ENCODE measurements at places on chromosomes 4 and X. TPM values are rescaled to one million over a fixed set of nuclear protein-coding genes. Genes with fewer than 3 reads are reported as not detected.

GRCh38 chr4:38396845-38397547 is 267.0 kb upstream of the KLF3 start:
- no peak for DNase-seq

DNA sequence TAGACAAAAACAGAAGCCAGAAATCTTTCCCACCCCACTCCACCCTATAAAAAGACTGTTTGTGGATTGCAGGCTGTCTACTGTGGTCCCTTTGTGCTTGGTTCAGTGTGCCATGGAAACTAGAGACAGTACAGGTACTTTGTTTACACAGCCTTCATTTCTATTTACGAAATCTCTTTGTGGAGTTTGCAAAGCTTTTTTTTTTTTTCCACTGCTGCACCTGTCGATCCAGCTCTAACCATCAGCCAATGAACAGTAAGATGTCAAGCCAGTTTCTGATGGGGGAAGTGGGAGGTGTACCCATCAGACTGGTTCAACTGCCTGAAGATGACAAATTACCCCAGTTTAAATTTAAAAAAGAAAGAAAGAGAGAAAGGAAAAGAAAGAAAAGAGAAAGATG is 20.2 kb upstream of the LRBA start:
- DNase-seq, result no peak

Gene HTN3
- total RNA-seq, result not detected

Gene OFD1
- total RNA-seq, result 33.2 TPM

Gene SPANXN4
- total RNA-seq, result not detected

Gene HSFX3
- not detected for total RNA-seq

DNA sequence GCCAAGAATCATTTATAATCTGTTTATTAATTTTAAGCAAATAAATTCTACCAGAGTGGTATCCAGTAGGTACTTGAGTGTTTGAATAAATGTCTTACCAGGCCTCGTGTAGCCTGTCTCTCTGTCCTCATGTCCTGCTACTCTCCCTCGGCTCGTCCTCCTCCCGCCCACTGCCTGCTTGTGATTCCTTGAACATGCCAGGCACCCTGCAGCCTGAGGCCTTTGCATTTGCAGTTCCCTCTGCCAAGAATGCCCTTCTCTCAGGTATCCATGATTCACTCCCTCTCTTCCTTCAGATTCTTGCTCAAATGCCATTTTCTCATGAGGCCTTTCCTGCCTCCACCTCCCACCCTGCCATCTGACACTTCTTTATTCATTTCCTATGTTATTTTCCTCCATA is 209.7 kb upstream of the PRPS2 start:
- DNase-seq, result no peak

DNA sequence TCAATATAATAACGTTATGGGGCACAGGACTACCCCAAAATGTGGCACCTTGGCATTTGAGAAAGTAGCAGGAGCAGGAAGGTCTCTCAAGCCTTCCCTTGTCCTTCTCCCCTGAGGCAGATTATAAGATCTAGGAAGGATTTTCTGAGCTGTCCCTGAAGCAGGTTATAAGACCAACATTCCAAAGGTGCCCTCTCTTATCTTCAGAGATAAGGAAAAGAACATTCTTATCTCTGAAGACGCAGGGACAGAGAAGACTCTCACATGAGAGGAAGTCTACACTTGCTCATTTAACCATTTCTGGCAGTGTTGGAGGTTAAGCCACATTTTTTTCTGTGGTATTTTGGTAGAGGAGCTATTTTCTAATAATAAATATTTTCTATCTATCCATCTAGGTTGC is 437.9 kb upstream of the MAOA start:
- no peak for DNase-seq

DNA sequence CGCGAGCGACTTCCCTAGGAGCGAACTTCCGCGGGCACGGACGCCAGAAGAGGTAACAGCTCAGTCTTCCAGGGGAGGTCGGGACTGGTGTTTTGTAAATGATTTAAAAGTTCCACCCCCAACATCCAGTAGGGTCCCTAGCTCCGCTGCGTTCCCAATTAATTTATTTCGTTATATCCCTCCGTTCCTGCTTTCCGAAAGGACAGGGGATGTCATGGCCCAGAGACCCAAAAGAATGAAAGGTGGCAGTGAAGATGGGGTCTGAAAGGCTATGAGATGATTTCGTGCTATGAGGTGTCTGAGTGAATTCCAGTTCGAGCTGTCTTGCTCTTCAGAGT is 373 bp upstream of the SMIM43 start:
- no peak for DNase-seq

Gene DCX
- total RNA-seq, result 0.95 TPM

DNA sequence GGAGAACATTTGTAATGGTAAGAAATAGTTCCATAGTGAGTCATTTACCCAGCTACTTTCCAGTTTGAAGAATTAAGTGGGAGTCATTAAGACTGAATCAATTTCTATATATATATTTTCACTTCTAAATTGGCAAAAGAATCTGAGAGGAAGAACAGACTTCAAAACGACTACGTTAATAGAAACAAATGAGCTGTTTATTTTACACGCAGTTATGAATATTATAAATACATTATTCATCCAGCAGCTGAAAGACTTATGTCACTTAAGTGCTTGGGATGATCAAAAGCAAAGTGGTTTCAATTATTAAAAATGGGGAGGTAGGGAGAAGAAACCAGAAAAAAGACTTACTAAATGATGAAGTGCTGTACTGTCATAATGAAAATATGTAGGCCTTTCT is 260.5 kb upstream of the DDX53 start:
- no peak for DNase-seq

- no peak for DNase-seq
Measured at GRCh38 chrX:111103246-111103645, 7.3 kb downstream of the PAK3 start.

- DNase-seq, result no peak
Measured at GRCh38 chr4:78907638-78908037, 31.6 kb downstream of the PAQR3 start.

DNA sequence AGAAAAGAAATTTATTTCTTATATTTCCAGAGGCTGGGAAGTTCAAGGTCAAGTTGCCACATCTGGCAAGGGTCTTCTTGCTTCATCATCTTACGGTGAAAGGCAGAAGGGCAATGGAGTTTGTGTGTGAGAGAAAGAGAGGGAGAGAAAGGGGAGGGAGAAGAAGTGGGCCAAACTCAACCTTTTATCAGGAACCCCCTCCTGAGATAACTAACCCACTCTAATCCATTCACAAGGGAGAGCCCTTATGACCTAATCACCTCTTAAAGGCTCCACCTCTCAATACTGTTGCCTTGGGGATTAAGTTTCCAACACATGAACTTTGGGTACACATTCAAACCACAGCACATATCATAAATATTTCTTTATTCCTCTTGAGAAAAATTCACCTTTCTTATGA is 203.3 kb upstream of the FAM241A start:
- DNase-seq, result no peak

GRCh38 chrX:6024204-6024603 is 204.5 kb downstream of the NLGN4X start:
- DNase-seq, result no peak

DNA sequence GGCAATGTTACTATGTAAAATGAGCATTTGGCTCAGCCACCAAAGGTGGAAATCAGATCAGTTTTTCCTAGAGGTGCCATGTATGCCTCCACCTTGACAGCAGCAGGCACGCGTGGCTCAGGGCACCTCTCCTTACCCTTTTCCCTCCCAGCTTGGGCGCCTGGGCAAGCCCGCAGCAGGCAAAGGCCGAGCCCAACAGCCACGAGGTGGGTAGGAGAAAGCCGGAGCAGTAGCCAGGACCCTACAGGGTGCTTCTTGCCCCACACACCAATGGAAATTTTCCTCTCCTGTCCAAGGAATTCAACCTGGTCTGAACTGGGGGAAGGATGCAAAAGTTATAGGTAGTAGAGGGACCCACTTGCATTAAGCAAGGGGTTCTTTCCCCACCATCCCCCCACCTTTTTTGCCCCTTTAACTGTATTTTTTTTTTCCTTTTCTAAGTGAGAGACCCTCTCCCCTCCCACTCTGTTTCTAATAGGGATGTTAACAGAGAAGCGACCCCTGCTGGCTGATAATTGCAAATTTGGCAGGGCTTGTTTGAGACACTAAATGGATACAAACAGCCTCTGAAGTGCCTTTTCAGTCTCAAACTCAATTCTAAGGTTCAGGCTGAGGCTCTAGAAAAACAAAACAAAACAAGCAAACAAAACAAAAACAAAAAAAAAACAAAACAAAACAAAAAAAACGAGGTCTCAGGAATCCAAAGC is 895.1 kb downstream of the PCDH18 start:
- DNase-seq, result no peak

- DNase-seq, result no peak
Measured at GRCh38 chr4:176788248-176788647, 4.5 kb downstream of the VEGFC start.

DNA sequence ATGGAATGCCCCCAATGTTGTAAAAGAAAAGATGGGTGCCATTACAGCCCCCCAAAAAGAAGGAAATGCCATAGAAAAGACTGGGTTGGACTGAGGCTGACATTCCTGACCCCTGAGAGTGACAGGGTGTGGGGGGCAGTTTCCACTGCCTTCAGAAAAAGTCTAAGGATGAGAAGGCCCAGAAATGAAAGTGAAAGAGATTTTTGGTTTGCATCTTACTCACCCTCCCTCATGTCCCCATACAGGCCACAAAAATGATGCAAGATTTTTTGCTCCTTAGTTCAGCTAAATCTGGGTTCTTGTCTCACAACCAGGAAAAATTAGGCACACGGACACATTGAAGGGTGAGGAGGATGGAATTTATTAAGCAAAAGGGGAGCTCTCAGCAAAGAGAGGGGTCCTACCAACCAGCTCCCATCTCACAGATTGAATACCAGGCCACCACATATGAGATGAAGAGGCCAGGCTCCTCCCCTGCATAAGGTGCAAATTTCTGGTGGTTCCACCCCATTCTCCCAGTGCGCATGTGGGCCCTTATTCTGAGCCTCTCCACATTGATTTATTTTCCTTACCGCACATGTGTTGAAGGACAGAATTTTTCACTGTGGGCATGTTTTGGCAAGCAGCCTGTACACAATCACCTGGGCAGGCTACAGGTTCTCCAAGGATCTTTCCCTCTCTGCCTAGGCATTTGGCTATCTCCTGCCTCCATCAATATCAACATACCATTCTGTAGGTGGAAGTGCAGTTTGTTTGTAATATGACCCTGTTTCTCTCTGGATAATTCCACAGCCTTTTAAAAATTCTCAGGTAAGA is 18.8 kb downstream of the PPP4R3C start:
- no peak for DNase-seq

GRCh38 chr4:138190452-138190858 is 51.7 kb downstream of the SLC7A11 start:
- no peak for DNase-seq

DNA sequence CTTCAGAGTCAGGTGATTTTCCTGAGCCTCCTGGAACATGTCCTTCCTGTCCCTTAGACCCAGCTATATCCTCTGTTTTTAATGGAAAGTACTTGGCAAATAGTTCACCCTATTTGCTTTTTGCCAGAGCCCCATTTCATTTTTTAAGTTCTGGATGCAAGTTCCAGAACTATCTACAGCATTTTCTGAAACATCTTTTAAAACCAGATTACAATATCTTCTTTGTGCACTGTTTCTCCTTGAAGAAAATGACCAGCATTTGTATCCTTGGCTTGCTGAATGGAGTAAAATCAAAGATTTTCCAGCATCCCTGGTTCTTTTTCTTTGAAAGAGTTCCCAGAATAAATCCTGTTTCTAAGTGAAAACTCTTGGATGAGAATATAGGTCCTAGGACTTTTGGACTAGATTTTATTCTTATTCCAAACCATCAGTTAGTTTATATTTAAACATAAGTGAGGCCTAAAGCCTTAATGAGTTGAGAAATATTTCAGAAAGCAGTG is 224.3 kb downstream of the ANK2 start:
- no peak for DNase-seq

- DNase-seq, result no peak
Measured at GRCh38 chrX:44908153-44908552, 35.2 kb downstream of the KDM6A start.

DNA sequence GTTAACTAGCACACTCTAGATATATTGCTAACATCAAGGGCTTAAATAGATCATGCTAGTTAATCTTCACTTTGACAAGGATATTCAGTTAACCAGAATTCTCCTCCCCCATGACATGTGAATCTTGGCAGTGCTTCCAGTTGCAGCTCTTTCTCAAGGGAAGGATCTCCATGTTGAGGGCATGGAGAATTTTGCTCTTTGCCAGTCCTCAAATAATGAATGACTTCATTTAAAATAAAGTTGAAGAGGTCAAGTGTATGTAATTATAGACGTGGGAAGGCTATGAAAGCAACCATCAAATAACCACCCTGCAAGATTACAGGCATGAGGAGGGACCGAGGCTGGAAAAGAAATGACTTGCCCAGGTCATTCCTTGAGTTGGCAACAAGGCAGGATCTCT is 87.3 kb upstream of the CPEB2 start:
- no peak for DNase-seq

GRCh38 chr4:67437974-67438713 is 107.2 kb downstream of the CENPC start:
- DNase-seq, result no peak

Gene F8A3
- total RNA-seq, result 11.1 TPM

- no peak for DNase-seq
Measured at GRCh38 chrX:110287605-110288004, 30.3 kb downstream of the AMMECR1 start.

Gene TEX13B
- not detected for total RNA-seq

Gene UGT2B11
- 26.2 TPM for total RNA-seq

DNA sequence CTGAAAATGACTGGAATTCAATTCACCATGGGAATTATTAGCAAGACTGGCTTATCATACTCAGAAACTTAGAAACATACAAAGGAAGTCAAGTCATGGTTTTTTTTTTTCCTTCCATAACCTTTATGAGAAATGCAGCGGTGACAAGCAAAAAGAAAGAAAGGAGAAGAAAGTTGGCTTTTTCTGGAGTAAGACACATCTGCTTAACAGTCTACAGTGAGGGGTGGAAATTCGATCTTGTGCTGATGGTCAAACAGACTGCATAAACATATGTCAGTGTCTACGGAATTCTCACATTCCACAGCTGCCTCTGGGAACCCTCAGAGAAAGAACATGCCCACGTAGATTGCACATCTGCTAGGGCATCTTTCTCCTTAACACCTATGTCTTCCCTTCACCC is 54.6 kb downstream of the PROM1 start:
- DNase-seq, result no peak

All from mucosa of gallbladder (tissue), 1 donor.